OCI-M1 (cell line): ENCODE measurements at places on chromosomes 7 and 10.

GRCh38 chr10:60350400-60350799 is 39.3 kb downstream of the ANK3 start:
- DNase-seq, result peak; percentile 14

GRCh38 chr10:26860102-26860442 is 686 bp downstream of the ABI1 start:
- DNase-seq, result peak; percentile 88

DNA sequence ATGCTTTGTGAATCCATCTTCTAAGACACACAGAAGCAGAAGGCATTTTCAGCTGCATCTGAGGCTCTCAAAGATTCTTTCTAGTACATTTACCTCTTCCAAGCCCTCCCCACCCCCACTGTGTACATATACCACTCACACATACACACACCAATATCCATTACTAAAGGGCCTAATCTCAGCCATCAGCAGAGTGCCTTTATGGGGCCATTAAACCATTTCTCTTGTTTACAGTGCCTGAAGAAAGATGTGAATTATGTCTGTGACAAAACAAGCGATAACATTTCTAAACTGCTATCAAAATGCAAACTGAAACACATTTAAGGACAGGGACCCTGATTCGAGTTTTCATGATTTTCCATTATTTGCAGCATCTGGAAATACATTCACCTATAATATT is 40.0 kb downstream of the ETV1 start:
- no peak for DNase-seq

GRCh38 chr10:19651549-19651948 is 164.7 kb upstream of the PLXDC2 start:
- DNase-seq, result no peak

DNA sequence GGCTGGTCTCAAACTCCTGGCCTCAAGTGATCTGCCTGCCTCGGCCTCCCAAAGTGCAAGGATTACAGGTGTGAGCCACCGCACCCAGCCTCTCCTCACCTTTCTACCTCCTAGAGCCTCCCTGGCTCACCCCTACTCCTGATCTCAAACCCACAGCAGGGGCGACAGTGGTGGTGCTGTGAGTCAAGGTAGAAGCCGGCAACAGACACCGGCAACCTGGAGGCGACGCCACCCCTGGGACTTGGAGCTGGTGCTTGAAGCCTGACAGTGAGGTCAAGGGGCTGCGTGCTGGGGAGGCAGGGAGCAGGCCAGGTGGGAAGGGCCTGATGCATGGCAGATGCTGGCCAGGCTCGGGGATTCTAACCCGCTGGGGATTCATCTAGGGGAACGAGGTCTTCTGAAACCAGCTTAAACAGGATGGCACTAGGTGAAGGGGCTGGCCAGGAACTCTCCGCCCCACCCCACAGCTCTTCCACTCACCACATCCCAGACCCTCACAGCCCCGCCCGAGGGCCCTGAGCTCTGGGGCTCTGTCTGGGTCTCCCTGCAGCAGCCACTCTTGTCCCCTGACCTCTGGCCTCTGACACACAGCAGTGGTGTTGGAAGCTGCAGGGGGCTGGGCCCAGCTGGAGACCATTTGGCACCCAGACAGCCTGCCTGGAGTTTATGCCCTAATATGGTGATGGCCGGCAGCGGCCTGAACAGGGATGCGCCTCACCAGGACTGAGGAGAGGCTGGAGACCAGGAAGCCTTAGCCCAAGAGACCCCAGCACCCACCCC is 16.4 kb downstream of the KCNH2 start:
- no peak for DNase-seq

DNA sequence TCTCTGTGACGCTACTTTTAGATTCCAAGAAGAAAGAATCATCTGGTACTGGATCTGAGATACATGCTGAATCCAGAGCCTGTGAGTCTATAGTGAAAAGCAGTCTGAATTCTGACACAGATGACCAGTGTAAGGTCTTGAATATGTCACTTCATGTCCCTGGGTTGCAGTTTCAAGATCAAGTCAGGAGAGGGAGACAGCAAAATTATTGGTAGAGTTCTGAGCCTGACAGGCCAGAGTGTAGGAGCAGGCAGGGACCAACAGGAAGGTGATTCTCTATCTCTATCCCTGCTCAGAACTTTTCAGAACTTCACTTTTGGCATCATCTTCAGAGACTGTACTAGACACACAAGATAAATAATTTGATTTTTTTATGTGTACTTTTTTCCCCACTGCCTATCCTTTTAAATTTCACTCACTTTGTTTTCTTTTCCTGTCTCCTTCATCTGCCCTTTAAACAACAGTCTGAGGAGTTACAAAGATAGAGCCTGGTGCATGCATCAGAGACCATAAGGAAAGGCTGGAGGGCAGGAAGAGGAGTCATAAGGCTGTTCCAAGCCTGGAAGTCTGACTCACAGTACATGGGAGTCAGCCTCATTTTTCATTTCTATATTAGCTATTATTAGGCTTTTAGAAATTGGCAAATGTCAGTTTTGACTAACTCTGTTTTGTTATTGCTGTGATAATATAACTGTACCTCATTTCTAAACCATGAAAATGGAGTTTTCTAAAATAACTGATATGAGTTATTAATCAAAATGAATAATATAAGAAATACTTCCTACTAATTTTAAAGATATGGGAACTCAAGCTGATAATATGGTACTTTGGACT is 120.2 kb upstream of the TMEM229A start:
- DNase-seq, result peak; percentile 58

- peak; percentile 52 for DNase-seq
Measured at GRCh38 chr7:81410471-81411117, 359.3 kb downstream of the HGF start.

DNA sequence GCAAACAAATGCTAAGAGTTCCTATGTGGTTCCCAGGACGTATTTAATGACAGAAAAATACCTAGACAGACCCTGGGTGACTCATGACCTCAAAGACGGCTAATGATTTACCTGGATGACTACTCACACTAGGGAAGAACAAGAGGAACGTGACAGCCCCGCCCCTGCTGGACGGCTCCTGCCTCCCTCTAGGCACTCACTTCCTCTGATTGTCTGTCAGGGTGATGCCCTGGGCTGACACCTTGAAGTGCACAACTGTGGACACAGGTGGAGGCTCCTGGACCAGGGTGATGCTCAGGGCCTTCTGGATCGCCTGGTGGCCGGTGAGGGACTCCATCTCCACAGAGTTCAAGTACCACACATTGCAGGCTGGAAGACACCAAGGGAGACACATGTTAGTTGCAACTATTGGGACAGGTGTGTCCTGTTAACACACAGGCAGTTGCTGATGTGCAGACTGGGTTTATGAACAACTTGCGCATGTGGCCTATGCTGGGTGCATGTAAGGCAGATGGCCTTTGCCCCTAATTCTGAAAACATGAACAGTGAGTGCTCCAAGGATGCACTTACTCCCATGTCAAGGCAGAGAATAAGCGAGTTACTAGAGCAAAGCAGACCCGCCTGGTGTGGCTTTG is 298.3 kb downstream of the TNS3 start:
- no peak for DNase-seq

DNA sequence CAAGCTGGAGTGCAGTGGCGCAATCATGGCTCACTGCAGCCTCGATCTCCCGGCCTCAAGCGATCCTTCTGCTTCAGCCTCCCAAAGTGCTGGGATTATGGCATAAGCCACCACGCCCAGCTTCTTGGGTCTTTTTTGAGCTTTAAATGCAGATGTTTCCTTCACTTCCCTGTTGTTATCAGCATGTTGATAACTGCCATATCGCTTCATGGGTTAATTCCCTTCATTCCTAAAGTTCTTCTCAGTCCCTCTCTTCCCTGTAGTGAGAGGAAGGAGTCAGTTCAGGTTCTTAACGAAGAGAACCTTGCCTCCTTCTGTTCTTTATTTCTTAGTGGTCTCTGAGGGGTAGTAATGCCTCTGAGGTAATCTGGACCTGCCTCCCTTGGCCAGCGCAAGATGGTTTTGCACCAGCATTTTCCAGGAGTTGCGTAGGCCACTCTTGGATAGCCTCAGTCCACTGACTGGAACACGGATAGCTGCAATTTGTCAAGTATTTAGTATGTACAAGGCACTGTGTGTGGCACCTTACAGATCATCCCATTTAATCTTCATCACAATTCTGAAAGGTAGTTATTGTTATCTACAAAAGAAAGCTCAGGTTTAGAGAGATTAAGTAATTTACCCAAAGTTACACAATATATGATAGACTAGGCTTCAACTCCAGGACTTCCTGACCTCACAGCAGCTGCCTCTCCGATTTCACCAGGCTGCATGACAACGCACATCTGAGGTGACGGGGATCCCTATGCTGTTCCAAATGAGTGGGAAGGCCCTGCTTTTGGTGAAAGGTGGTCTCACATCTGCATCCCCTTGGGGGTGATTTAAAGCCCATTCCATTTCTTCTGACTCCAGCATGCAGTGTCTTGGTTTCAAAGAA is 60.5 kb downstream of the GATA3 start:
- no peak for DNase-seq

DNA sequence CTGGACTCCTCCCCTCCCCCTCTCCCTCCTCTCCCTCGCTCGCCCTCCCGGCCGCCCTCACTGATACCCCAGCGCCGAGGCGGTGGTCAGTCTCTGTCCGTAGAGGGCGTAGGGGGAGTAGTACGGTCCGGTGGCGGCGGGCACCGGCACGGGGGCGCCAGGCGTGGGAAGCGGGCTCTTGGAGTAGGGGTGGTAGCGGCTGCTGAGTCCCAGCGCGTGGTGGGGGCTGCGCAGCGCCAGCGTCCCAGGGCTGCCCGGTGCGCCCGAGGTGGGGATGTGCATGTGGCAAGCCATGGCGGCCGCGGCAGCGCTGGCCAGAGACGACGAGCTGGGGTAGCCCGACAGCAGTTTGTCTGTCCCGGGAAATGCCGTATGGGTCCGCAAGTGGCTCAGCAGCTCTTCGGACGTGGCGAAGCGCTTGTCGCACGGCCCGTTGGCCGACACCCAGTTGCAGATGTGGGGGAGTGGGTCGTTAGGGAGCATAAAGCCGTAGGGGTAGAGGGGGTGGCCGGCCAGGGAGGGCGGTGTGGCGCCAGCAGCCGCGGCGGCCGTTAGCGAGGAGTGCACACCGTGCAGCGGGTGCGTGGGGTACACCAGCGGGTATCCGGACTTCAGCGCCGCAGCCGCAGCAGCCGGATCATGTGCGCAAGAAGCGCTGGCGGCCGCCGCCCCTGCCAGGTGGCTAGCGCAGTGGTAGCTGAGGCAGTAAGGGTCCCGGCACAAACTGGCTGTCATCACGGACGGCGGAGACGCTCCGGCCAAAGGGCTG is 2.7 kb downstream of the ZNF503 start:
- no peak for DNase-seq

DNA sequence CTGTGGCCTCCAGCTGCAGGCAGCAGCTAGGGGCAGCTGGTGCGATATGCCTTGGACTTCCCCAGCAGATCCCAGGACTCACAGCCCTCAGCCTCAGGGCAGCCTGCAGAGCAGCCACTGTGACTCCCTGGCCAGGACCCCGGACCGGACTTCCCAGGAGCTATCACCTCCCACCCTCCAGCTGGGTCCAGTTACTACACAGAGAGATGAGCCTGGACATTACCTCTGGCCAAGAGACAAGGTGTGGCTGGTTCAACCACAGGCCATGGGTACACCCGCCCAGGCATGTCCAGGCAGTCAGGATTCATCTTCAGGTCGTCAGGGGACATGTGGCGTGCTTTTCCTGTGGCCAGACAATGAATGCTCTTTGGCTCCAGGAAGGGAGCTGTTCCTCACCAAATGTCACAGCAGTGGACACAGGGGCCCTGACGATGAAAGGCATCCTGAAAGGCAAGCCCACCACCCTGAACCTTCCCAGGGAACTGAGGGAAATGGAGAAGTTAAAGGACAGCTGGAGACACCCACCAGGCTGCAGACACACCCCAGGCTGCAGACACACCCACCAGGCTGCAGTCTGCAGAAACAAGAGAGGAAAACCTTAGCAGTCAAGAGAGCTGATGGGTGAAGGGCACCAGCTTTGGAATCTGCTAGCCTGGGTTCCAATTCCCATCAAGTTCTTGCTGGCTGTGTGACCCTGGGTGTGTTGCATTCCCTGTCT is 25.8 kb upstream of the NANOS1 start:
- no peak for DNase-seq

DNA sequence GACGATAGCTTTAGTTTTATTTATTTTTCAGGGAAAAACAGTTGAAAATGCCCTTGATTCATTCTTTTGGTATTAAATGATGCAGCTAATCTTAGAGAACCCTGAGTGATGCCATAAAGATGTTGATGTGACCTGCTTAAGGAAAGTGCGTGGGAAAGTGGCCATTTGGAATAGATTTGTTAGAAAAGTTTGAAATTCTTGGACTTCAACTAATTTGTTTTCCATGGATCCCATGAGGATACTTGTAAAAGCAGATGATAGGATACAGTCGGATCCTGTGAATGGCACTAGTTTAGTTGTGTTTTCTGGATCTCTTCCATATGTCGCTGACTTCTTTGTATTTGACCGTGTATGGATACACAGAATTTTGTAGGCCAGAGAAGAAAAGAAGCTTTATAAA is 69.0 kb downstream of the SEPTIN7 start:
- no peak for DNase-seq

DNA sequence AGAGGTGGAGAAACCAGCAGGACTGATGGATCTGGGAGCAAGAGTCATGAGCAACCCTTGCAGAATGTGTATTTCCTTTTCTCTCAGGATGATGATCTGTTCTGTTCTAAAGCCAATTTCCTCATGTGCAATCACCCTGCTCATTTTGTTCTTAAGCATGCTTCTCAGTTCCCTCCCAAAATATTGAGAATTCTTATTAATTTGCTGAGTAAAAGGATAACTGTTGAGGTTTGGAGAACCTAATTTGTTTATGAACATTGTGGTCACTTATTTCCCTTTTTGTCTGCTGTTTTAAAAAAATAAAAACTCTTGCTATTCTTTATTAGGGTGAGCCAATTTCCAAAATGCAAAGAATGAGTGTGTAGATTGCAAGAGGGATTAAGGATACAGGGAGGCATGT is 106.8 kb downstream of the APBB1IP start:
- no peak for DNase-seq

GRCh38 chr7:117347962-117348672 is 25.3 kb upstream of the WNT2 start:
- no peak for DNase-seq

GRCh38 chr7:37796138-37796775 is 52.1 kb upstream of the NME8 start:
- peak; percentile 1 for DNase-seq

DNA sequence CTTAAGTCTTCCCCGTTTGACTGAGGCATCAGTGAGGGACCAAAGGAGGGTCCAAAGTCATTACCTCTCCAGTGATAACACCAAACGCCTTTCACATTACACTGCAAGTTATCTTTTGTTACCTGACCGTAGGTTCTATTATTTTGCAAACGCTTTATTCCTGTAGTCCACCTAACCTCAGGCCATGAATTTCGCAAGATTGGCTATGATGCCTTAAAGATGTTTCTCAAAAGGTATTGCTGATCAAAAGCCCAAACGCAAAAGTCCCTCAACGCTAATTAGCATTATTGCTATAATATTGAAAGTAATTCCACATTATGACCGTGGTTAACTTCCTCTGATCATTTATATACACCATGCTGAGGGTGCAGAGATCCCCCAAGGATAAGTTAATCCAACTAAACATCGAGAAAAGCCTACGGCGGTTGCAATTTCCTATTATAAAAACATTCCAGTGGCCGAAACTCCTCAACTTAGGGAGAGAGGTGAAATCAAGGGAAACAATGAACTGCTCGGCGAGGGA is 649 bp downstream of the DNA2 start:
- no peak for DNase-seq
